ENCODE measurements at places on chromosomes 12 and 14.

DNA sequence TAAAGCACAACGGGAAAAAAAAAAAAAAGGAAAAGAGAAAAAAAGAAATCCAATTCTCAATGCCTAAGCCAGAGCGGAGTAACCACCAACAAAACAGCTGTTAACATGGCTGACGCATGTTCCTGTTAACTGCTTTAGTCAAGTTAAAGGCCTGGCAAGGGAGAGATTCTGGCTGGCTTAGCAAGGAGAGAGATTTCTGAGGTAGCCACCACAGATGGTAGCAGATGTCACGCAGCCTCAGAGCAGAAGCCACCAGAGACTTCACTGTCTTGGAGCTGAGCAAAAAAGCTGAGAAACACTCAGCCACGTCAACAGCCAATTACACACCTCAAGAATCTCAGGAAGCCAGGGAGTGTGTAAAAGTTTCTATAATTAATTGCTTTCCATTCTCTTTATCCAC, 87.1 kb downstream of the TMCC3 start:
- DNase-seq = no peak

DNA sequence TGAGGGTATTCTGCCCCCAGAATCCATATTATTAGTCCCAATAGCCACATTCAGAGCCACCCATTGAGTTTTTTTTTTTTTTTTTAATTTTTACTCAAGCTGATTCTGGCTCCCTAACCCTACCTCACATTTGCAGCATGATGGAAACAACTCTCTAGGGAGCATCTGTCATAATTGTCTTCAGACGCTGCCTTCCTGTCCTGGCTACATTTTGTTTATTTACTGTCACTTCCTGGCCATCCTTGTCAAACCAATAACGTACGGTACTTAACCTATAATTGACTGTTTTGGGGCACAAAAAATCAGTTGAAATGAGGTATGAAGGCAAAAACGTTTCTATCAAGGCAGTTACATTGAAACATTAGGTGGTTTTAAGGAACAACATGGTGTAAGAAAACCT, 2.1 kb downstream of the GLIPR1 start:
- no peak for DNase-seq

DNA sequence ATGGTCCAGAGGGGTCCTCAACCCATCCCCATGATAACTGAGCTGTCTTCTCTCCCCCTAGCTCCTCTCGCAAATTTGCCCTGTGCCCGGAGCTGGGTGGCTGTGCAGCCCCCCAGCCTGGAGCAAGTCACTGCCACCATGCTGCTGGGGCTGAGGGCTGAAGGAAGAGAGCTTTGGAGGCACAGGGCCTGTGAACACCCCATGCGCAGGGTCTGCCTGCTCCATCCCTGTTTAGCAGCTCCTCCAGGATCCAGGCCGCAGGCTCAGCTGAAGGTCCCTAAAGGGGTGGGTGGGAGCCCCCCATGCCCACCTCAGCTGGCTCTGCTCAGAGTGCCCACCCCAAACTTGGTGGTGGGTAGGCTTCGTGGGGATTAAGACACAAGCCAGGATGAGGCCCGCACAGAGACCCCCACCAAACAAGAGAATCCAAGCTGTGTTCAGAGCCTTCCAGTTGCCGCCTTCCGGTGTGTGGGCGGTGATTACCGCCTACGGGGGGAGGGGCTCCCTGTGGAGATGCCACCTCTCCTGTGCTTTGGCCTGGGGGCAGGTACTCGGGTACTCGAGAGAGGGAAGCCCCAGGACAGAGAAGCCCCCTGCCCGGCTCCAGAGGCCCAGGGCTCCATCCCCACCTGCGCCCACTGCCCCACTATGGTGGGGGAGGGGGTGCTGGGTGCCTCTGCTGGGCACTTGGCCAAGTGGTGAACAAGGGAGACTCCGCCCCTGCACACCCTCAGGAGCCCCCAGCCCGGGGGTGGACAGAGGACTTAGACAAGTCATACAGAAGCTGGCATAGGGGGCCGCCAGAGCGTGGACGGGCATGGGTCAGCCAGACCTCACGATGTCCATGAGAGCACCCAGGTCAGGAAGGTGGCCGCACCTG, 1.4 kb upstream of the JAG2 start:
- DNase-seq = no peak

DNA sequence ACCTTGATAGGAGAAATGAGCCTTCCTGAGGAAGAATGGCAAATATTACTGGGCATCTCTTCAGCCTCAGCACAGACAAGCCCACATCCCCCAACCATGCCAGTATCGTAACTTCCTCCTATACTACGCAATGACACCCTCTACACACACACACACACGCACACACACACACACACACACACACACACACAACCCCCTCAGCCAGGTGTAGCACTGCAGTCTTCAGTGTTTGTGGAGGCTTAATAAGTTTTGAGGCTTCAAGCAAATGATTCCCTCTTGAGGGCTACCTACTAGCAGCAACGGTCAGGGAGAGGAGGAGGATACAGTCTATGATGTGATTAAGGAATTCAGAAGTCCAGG, 1.6 kb downstream of the DGKA start:
- DNase-seq = peak; percentile 70

DNA sequence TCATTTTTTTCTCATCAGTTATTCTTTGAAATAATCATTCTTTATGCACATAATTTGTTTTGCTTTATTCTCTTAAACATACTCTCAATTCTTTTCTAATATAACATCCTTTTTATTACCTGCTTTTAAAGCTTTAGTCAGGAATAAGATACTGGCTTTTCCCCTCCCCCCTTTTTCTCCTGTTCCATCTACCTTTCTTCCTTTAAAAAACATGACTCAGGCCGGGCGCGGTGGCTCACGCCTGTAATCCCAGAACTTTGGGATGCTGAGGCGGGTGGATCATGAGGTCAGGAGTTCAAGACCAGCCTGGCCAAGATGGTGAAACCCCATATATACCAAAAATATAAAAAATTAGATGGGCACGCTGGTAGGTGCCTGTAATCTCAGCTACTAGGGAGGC, 25.4 kb downstream of the HIF1A start:
- DNase-seq = no peak

DNA sequence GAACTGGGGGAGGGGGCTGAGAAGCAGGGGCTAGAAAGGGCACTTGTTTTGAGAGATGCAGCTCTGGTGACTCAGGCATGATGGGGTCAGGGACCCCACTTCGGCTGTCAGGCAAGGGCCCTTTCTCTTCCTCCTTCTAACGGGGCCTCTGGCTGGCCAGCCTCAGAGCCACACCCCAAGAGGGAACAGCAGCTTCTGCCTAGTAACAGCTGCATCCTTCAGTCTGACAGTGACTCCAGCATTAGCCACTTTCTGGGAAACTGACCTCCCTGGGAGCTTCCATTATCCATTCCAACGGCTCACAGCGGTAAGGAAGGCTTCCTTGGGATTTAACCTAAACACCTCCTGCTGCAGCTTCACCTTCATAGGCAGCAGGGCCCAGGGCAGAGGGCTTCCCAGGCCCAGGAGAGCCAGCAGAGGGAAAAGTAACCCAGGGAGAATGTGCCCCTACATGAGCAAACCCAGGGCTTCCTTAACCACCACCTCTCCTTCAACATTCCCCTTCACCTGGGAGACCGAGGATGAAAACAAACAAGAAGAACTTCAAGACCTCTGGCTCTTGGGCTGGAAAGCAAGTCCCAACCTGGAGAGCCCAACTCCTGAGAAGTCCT, 2.7 kb downstream of the NCKAP5L start:
- DNase-seq = no peak

DNA sequence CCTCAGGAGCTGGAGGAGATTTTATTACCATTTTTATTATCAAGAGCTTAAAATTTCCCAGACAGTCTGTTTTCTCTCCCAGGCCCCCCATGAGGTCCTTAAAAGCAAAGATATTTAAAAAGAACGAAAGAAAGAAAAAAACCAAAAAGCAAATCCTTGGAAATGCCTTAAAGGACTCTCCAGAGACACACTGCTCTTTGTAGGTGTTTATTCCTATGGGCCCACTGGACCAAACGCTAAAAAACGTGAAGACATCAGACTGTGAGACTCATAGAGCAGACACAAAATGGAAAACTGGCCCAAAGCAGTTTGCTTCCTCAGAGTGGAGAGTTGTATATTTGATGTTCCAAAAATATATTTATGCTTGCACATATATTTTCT, 1.2 kb upstream of the NID2 start:
- DNase-seq = no peak

DNA sequence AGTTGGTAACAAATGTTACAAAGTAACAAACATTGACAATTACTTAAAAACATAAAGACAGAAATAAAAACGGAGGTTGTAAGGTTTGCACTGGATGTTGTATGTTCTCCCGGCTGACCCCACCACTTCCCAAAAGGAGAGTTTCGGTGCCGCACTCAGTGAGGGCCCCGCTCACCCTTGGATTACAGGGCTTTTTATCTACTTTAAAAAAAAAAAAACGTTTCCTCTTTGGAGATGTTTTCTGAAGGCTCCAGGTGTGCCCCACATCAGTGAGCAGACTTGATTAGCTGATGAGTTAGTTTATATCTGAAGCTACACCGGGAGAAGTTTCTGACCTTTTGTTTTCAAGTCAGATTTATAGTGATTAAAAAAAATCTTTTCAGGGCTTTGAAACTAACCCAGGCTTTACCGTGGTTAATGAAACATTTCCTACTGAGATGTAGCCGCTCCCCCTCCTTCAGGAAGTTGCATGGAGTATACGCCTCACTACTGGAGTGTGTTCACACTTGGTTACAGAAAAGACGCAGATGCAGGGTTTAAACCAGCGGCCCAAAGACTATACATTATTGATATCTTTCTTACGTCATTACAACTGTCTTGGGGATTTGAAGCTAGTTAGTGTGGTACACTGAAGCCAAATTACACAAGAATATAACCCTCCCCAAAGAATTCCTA, 38.0 kb upstream of the BCL7A start:
- no peak for DNase-seq

- no peak for DNase-seq
Measured at GRCh38 chr12:18837025-18837424, 99.1 kb downstream of the CAPZA3 start.

GRCh38 chr14:61523751-61524150, 171.6 kb upstream of the HIF1A start:
- no peak for DNase-seq

DNA sequence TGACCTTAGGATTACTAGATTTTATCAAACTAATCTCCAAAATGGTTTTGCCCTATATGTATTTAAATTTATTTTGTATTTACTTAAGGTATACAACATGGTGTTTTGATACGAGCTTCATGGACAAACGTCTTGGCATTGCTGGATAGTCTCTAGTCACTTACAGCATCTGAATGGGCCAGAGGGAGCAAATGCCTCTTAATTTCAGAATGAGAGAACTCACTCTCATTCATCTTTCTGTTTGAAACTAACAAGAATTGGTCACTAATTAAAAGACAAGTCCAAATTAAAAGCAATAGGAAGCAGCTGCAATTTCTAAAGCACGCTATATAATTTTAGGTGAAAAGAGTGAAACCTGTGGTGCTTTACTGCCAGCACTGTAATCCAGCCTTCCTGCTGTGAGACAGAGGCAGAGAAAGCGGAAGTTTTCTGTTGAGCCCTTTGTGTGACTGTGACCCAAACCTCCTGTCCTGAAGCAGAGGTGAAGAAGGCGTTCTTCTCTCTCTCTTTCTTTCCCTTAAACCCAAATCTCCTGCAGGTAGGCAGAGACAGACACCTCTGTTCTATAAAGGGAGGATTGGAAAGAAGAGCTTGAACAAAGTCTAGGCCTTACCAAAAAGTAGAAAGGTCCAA, 184.6 kb upstream of the NAV3 start:
- DNase-seq = no peak

- no peak for DNase-seq
Measured at GRCh38 chr14:68293404-68293803, 473.8 kb downstream of the RAD51B start.

DNA sequence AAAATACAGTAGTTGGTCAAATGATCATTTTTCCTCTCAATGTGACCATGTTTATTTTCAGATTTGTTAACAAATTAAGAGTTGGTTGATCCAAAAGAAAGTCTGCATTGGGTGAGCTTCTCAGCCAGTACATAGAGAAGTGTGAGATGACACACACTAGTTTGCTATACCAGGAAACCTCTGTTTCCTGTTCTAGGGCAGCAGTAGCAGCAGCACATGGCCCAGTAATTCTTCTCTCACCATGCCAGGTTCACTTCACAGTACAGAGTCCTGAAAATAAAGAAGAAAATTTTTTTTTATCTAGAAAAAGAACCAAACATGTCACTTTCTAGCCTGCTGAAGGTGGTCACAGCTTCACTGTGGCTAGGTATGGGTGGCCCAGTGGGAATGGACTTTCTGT, 250.2 kb upstream of the OR4E1 start:
- DNase-seq = peak; percentile 53

DNA sequence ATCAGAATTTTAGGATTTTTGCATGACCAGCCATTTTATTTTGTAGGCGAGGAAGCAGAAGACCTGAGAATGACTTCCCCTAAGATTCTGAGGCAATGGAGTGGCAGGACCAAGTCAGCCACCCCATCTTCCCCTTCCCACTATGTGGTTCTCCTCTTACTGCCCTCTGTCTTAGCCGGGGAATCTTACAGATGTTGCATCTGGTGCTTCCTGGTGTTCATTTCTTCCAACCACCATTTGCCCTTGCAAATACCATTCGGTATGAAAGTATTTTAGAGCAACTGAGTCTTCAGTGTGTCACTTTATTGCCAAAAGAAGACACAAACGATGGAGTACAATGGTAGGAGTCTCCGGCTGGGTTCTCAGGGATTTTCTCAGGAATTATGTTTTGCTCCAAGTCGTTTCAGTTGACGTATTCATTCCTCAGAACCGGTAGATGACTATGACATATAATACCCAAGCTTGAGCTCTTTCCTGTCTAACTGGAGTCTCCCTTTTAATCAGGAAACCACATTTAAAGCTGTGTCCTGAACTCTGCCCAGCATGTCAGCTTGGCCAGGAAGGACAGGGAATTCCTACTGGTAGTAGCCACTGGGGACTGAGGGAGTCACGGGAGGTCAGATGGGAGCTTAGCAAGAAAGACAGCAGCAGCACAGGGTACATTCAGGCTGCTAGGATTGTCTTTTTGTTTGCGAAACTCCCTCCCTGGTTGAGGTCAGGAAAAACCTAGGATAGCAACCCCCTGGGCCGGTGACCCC, 87.0 kb downstream of the SAMD4A start:
- DNase-seq = no peak

DNA sequence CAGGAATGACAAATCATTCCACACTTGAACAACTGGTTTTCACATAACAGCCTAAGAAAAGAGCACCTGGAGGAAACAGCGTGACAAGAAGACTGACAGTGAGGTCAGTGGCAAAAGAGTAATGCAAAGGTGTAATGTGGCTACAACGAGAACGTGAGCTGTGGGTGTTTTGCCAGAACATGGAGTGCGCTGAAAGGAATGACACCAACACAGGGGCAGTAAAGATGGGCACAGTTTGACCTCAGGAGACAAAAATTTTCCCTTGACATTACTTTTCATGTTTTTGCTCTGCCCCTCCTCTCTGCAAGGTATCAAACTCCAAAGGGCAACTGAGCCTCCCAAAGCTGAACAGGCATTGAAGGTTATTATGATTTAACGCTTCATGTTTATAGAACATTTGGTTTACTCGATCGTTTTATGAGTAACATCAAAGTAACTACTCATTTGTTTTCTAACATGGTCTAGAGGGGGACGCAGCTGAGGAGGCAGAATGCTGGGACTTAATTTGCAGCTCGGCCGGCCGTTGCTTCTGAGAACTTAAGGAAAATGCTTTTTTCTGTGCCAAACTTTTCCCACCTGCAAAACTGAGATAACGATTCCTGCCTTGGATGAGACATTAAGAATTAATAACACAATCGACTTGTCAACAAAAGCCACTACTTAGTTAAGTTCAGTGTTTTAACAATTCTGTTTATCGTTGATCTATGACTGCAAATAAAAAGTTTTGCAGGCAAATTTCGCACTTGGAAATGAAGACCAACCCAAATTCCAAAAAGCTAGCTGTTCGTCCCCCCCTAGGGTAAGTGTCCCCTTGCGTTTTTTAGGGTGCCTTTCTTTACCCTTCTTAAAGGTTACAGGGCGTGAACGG, 954 bp downstream of the HAUS4 start:
- no peak for DNase-seq

Data from activated CD8-positive, alpha-beta T cell treated with anti-CD3 and anti-CD28 coated beads for 36 hours (primary cell).